Stromal cell of bone marrow (primary cell): ENCODE measurements at places on chromosomes 12 and 14.
A peak's percentile ranks its signal among the peaks of the same experiment; 100 is the strongest.

- DNase-seq, result no peak
These were observed 30.7 kb downstream of the DAD1 start for GRCh38 chr14:22558221-22558913.

DNA sequence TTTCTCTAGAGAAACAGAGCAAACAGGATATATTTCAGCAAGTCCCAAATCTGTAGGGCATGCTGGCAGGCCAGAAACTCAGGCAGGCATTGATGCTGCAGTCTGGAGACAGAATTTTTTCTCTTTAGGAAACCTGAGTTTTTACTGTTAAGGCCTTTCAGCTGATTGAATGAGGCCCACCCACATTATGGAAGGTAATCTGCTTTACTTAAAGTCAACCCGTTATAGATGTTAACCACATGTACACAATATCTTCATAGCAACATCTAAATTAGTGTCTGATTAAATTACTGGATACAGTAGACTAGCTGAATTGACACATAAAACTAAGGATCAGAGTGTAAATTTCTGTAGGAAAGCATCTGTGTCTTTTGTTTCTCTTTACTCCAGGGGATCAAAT is 65.2 kb downstream of the SRGAP1 start:
- no peak for DNase-seq

GRCh38 chr14:80867091-80867490 is 74.4 kb downstream of the CEP128 start:
- no peak for DNase-seq

GRCh38 chr12:112381883-112382796 is at the start of gene HECTD4:
TSS of gene HECTD4 (minus strand) at chr12:112382431. CDS start at chr12:112382128, 303 bp downstream.
- peak; percentile 75 for DNase-seq

DNA sequence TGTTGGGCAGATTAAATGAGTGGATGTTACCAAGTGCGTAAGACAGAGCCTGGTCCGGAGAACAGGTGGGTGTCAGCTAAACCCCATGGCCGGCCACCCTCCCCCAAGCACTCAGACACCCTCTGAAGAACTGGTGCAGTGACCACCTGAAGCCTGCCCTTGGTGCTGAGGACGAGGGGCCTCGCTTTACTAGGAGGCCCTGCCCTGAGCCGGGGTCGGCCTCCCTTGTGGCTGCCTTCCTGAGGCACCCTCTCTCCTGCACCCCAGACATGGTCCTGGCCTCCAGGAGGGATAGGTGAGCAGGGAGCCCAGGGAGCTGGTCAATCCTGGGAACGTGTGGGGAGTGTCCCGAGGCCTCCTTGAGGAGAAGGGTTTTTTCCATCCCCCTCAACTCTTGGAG is 4.9 kb upstream of the KIF26A start:
- DNase-seq, result no peak

DNA sequence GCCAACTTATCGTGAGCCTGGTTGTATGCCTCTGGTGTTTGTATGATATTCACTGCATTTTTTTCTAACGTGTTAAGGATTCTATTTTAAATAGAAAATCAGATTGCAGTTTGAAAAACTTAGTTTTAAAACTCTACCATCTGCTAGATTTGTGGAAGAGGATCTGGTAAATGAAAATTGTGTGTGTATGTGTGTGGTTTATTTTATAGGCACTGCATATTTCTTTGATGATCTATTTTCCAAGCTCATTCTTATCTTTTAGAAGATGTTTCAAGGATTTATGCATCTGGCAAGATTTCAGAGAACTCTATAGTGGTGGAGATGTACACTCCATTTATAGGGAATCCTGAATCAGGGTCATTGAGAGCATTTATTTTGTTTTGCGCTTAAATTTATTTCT is 69.8 kb downstream of the HMGA2 start:
- no peak for DNase-seq

GRCh38 chr12:115481141-115481540 is 796.4 kb downstream of the MED13L start:
- DNase-seq, result no peak

DNA sequence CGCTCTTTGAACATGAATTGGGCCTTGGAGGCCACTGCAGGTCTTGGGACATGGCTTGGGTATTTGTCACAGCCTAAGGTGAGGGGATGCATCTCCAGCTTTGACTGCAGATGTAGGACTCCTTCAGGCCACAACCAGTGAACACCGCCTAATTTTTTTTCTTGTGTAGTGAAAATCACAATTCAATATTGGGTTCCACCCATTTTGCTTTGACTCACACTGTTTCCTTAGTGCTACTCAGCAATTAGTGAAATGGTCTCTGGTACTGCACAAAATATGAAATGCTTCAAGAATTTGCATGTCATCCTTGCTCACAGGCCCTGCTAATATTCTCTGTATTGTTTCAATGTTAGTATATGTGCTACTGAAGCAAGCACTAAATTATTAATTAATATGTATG is 12.5 kb downstream of the TMEM253 start:
- DNase-seq, result no peak

- no peak for DNase-seq
These were observed 365.1 kb upstream of the DIO2 start for GRCh38 chr14:80576401-80576800.

GRCh38 chr12:116598311-116599284 is 39.4 kb downstream of the MAP1LC3B2 start:
- DNase-seq, result no peak

DNA sequence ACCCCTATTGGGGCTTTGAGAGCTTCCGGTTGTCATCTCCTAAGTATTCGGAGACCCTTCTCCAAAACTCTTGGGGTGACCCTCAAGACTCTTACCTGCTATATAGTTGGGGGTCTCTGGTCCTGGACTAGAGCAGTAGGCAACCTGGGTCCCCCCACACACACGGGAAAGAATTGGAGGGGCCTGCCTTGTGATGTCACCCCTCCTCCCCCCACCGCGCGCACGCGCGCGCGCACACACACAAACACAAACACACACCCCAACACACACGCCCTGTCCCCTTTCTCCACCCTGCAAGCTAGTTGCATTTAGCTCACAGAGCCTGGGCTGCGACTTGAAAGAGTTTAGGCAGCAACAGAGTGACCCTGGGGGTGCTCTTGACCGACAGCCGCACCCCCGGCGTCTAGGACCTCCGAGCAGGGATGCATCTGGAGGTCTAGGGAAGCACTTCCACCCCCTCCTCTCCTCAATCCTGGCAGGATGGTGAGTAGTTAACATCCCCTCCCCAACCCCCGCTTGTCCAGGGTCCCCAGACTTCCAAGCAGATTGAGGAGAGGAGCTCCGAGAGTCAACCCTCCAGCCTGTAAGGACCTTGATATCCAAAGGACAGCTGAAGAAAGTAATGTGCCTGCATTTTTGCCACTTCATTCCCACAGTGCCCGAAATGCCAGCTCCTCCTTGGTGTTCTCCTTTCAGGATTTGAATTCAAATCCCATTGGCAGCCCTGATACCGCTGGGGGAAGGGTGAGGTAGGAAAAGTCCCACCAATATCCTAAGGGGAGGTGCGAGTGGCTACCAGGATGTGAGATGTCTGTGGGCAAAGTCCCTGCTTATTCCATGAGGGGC is 1.4 kb upstream of the DNAJC14 start:
- DNase-seq, result peak; percentile 39

DNA sequence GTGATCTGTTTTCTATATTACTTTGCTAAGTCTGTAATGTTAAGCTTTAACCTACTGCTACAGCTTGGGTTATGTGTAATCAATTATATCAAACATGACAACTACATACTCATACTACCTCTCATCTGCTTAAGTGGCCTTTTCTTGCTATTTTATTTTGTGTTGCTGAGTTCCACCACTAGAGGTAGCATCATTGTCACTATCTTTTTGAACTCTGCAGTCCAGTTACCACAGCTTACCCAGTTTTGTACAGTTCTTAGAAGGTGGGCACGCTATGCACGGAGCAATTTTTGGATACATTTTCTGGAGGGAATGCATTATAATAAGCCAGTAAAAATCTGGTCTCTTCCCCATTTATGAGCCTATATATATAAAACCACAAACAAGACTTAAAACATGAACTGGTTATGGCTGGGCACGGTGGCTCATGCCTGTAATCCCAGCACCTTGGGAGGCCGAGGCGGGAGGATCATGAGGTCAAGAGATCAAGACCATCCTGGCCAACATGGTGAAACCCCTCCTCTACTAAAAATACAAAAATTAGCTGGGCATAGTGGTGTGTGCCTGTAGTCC is 48.5 kb downstream of the SAV1 start:
- DNase-seq, result peak; percentile 36

DNA sequence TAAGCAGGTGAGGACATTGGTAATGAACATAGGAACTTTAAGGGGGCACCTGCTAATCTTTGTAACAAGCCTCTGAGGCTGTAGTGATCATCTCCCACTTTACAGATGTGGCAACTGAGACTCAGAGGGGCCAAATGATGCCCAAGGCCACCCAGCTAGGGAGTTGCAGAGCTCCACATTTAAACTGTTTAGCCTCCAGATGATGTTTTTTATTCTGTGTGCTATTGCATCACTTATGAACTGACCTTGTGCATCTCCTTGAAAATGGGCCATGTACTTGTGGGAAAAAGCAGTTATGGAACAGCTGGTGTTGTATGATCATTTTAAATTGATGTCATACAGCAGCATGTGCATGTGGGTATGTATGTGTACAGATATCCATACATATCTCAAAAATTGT is 41.4 kb downstream of the TPCN1 start:
- DNase-seq, result no peak

GRCh38 chr14:94423453-94424056 is 29.0 kb downstream of the SERPINA11 start:
- peak; percentile 42 for DNase-seq

DNA sequence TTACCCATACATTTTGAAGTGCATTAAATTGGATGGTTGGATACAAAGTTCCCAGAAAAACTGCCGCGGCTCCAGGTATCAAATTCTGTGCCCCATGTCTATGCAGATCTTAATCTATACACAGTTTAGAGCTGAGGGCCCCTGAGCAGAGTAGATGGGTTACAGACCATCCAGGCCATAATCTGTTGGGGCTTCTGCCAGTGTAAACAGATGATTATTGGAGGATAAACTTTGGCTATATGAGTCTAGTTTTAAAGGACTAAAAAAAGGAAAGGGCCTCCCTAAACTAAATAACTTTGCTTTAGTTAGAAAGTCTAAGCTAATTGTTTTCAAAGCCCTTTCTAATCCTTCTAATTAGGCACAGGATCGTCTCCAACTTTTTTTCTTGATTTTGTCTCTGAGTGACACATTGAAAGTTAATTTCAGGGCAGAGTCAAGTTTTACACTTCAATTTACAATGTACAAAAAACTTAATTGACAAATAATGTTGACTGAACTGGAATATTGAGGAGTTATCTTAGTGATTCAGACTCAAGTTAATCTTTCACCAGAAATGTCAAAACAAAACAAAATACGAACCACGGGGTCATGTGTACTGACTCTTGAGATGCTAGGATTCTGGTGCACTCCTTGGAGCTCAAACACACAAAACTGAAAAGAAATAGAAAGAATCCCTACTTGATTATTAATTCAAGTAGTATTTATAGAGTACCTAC is 133.9 kb upstream of the SCAF11 start:
- DNase-seq, result no peak
